ENCODE measurements at places on chromosomes 4 and X.
A peak's percentile ranks its signal among the peaks of the same experiment; 100 is the strongest.

DNA sequence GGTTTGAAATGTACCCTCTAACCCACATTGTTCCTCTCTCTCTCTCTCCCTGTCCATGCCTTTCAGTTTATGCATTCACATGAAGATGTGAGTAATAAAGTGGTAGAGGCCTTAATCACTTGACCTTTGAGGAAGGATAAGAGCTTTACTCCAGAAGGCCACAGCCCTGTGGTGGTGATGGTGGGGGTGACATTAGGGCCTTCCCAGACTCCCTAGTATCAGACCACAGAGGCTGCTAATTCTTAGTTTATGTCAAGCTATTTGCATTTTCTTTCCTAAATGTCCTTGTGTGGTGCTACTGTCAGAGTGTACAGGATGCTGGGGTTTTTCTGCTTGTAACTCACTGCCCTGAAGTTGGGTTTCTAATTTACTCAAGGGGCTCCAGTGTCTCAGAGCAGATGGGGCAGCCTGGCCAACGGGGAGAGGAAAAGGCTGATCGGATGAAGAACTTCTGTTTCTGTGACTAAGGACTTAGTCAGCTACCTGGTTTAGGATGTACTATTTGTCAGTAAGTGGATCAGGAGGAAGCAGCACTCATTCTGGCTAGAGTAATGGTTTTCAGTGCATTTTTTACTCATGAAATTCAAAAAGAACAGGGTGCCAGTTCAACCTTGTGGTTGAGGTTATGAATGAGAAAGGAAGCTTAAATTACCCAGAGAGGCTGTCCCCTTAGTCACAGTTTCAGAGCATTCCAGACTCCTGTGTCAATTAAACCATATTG lies 509.6 kb upstream of the DIPK2B start:
- peak; percentile 74 for DNase-seq

DNA sequence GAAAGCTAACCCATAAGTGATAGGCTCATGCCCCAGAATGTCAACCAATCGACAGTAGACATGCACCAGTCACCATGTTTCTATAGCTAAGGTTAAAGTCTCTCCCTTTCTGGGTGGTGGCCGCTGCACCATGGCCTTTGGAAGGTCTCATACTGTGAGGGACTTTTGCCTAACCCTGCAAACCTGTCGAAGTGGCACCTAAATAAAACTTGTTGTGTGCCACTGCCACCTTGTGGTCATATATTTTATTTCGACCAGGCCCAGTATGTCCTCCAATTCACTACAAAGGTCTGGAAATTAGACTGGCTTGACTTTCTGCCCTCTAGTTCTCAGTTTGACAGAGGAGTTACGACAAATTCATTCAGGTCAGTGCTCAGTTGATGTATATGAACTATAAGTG lies 163.1 kb downstream of the SMARCA1 start:
- peak; percentile 9 for DNase-seq

DNA sequence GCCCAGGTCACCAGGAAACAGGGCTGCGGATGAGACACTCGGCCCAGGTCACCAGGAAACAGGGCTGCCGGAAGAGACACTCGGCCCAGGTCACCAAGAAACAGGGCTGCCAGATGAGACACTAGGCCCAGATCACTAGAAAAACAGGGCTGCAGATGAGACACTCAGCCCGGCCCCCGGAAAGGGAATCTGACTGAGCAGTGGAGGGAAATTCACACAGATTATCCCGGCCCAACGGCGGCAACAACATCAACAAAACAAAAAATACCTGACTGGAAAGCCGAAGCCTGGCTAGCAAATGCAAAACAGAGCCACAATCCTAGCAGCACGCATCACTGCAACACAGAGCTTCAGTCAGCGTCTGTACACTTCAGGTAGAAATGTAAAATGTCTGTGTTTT lies 20.7 kb downstream of the AFAP1 start:
- no peak for DNase-seq

- peak; percentile 58 for DNase-seq
Measured at GRCh38 chr4:176841711-176842112, 49.0 kb upstream of the VEGFC start.

GRCh38 chr4:124810827-124811226 lies 98.3 kb upstream of the ANKRD50 start:
- DNase-seq = no peak

DNA sequence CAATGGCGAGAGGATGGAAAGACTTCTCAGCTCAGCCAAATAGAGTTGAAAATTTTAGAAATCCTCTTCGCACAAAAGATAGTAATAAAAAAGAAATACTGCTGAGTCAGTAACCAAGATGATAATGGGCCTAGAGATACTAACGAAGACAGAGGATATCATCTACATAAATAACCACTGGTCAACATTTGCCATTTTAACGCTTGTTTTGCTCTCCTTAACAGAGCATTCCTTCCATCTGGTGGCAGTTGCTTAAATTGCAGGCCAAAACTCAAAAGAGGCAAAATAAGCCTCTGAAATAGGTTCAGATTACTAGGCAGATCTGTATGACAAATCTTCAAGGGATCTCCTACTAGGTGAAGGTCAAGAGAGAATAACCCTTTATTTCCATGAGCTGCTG lies 51.7 kb upstream of the MCF2 start:
- no peak for DNase-seq

DNA sequence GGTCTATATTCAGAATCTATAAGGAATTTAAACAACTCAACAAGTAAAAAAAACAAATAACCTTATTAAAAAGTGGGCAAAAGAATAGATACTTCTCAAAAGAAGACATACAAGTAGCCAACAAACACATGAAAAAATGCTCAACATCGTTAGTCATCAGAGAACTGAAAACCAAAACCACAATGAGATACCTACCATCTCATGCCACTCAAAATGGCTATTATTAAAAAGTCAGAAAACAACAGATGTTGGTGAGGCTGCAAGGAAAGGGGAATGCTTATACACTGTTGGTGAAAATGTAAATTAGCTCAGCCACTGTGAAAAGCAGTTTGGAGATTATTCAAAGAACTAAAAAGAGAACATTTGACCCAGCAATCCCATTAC lies 201.6 kb downstream of the QDPR start:
- DNase-seq = peak; percentile 36

All from fibroblast of the conjunctiva (primary cell).